Mucosa of gallbladder (tissue), 1 donor: ENCODE measurements at places on chromosomes 1 and 21. TPM values are rescaled to one million over a fixed set of nuclear protein-coding genes. Genes with fewer than 3 reads are reported as not detected.

RGS8 gene
- 0.03 TPM for total RNA-seq

GPR157 gene
- total RNA-seq: 8.3 TPM

- no peak for DNase-seq
These were observed 83.2 kb downstream of the PLXNA2 start for GRCh38 chr1:208161005-208161404.

DNA sequence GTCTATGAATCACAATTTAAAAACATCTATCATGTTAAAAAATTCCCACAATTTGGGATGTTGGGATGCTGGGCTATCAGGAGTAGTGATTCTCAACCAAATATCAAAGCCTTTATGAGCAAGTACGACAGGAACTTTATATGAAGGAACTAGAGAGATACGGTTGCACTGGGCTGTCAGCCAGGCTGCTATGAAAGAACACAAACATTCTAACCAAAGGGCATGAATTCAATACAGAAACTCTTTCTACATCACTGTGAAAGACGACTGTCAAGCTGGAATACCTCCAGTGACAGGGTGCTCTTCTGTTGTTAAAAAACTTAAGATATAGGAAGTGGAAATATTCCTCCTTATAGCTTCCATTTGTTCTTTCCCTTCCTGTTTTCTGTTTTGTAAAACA, 9.8 kb downstream of the CACNA1E start:
- no peak for DNase-seq

- DNase-seq: no peak
These were observed 27.7 kb downstream of the UCHL5 start for GRCh38 chr1:193031431-193031830.

- no peak for DNase-seq
These were observed 357.6 kb upstream of the ZP4 start for GRCh38 chr1:238248356-238248755.

DNA sequence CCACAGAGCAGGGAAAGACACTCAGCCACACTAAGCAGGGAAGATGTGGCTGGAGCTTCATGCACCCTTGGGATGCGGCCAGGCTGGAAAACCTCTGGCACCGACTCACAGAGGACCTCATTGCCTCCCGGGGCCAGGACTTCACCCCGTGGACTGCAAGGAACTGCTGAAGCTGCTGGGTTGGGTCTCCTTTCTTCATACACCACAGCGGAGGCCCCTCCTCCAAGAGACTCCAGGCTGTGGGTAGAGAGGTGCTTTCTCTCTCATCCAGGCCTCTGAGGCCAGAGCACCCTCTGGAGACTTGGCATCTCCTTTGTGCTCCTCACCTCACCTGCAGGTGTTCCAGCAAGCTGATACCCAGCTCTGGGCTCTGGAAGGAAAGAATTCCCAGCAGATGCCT, 76.0 kb upstream of the EDN2 start:
- DNase-seq: no peak

GRCh38 chr1:69645477-69645876, 77.8 kb downstream of the LRRC7 start:
- DNase-seq: no peak

DNA sequence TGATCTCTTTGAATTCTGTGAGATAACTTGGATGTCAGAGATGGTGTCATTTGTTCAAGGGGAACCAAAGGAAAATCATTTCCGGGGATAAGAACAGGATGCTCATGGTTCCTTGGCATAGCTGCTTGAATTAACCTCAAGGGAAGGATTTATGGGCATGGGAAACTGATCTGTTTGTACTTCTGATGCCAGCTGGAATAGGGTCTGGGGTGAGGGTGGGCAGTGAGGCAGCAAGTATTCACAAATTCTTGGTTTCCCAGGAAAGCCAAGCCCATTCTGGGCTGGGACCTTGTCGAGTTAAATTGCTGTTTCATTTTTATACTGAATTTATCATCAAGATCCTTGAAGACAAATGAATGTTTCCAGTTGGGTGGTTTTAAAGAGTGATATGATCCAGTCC, 14.1 kb downstream of the INTS3 start:
- DNase-seq: no peak
